ENCODE measurements at places on chromosomes 5 and 9. TPM values are rescaled to one million over a fixed set of nuclear protein-coding genes. Genes with fewer than 3 reads are reported as not detected.

- no peaks in the 10 kb centered on the region for H3K36me3 ChIP-seq
- H3K27me3 ChIP-seq = no peaks in the 10 kb centered on the region
- H3K27ac ChIP-seq = no peak overlapping the region
- H3K4me3 ChIP-seq = no peak overlapping the region
- H3K4me1 ChIP-seq = peaks cover 24% of the 10 kb centered on the region
- DNase-seq = no peak
These were observed 137.8 kb upstream of the ANKH start for GRCh38 chr5:15009420-15009819.

Gene GLRA1
- total RNA-seq = 0.21 TPM

GRCh38 chr5:32446630-32447029 is 2.1 kb upstream of the ZFR start:
- peak overlapping the region; percentile 80 for H3K4me3 ChIP-seq
- peaks cover 10% of the 10 kb centered on the region for H3K27me3 ChIP-seq
- peaks cover 29% of the 10 kb centered on the region for H3K4me1 ChIP-seq

DNA sequence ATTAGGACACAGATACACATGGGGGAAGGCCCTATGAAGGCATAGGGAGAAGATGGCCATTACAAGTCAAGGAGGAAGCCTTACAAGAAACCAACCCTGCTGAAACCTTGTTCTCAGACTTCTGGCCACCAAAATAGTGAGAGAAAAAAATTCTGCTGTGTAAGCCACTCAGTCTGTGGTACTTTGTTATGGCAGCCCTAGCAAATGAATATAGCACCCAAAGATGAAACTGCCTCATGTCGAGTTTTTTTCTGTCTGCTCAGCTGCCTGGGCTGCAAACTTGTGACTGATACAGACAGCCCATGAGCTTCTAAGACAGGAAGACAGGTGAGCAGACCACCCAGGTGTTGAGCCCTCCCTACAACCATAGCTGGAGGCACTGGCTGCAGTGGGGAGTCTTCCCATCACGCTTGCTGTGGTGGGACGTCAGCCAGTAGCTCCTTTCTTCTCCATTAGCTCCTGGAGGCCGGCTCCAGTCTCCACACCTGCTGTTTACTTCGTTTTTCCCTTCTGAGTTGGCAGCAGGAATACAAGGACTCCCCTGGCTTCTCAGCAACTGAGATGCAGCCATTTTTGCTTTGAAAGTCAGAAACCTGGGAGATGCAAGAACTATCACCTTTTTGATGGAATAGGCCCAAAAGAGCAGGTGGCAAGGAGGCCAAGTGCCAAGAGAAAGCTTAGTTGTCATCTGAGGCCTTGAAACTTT is 164.9 kb downstream of the SEMA6A start:
- peaks cover 4% of the 10 kb centered on the region for H3K4me1 ChIP-seq
- no peak for DNase-seq
- H3K4me3 ChIP-seq = no peak overlapping the region
- no peak overlapping the region for H3K27ac ChIP-seq

GRCh38 chr5:88888848-88889188 is 5.8 kb upstream of the MEF2C start:
- peak overlapping the region; percentile 70 for H3K27ac ChIP-seq
- peaks cover 26% of the 10 kb centered on the region for H3K4me1 ChIP-seq
- no peak for DNase-seq
- H3K27me3 ChIP-seq = peaks cover 55% of the 10 kb centered on the region
- peak overlapping the region; percentile 89 for H3K4me3 ChIP-seq
- no peaks in the 10 kb centered on the region for H3K36me3 ChIP-seq

Gene DCTN3
- total RNA-seq = 92.1 TPM

Gene PHF24
- 0.63 TPM for total RNA-seq

Gene ZBTB6
- 9.4 TPM for total RNA-seq

DNA sequence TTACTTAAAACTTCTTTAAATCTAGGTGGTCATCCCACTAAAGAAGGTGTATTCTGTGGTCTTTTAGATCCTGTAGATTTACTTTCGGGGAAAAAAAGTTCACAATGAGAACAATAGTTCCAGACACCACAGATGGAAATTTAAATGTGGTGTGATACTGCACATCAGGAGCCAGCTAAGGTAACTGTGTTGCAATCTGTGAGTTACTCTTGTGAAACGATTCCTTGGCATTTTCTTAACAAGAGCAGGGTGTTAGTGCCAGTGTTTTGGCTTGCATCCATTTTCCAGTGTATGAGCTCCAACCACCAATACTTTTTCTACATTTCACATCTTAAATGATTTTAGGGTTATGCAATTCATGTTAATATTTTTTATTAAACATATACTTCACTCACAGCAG is 674.5 kb downstream of the CETN3 start:
- no peak overlapping the region for H3K27ac ChIP-seq
- no peaks in the 10 kb centered on the region for H3K4me1 ChIP-seq
- H3K4me3 ChIP-seq = no peak overlapping the region
- no peaks in the 10 kb centered on the region for H3K27me3 ChIP-seq

DNA sequence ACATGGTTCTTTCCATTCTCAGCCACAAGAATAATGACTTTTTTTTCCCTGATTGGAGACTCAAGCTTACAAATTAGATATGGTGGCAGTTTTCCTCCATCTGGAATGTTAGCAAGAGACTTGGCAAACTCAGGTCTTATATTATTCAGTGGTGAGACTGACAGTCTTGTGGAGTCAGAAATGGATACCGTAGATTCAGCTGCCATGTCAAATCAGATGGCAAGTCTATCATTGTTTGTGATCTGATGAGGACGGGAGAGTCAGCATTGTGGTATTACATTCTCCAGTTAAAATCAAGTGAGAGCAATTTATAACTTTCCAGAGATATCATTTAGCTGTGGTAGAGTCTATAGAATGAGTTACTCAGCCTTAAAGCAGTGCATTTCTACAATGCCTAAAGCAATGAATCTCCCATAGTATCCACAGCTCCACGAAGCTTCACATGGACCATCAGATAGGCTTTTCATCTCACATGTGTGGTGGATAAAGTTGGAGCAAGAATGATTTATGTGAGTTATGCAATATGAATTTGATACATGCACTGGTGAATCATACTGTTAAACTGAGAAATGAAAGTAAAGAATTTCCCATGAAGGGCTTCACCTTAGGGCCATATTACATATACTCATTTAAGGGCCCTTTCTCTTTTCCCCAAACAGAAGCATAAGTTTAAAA is 430.6 kb downstream of the ZNF608 start:
- no peak for DNase-seq
- no peak overlapping the region for H3K27ac ChIP-seq
- peaks cover 20% of the 10 kb centered on the region for H3K4me1 ChIP-seq
- no peak overlapping the region for H3K4me3 ChIP-seq

Gene FIBCD1
- total RNA-seq = 0.23 TPM

DNA sequence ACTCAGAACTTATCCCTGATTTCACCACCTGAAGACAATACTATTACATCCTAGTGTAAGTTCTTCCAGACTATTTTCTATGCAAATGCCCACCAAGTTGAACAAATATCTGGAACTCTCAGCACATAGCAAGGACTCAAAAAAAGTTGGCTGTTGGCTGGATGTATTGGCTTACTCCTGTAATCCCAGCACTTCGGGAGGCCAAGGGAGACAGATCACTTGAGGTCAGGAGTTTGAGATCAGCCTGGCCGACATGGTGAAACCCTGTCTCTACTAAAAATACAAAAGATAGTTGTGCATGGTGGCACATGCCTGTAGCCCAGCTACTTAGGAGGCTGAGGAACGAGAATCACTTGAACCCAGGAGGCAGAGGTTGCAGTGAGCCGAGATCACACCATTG is 15.0 kb upstream of the VPS13A start:
- no peak overlapping the region for H3K4me3 ChIP-seq
- no peak overlapping the region for H3K27ac ChIP-seq
- no peaks in the 10 kb centered on the region for H3K4me1 ChIP-seq
- no peak for DNase-seq
- H3K27me3 ChIP-seq = peaks cover 13% of the 10 kb centered on the region
- no peaks in the 10 kb centered on the region for H3K36me3 ChIP-seq

DNA sequence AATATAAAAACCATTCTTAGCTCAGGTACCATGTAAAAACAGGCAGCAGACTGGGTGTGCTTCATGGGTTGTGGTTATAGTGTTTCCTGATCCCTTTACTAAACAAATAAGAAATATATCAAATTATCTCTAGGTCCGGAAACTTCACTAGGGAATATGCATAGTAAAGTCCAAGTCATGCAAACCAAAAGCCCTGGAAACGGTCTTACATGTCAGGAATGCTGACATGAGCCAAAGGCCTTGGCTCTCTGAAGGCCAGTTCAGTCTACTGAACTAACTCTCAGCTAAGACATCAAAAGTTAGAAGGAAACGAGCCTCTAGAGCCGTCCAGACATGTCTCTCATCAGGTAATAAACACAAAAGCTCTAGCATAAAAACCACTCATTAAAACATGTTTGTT is 778.9 kb upstream of the ZNF608 start:
- no peaks in the 10 kb centered on the region for H3K27me3 ChIP-seq
- H3K36me3 ChIP-seq = peaks cover 3% of the 10 kb centered on the region
- peaks cover 17% of the 10 kb centered on the region for H3K4me1 ChIP-seq
- H3K4me3 ChIP-seq = no peak overlapping the region
- H3K27ac ChIP-seq = no peak overlapping the region

- no peak overlapping the region for H3K27ac ChIP-seq
- H3K4me1 ChIP-seq = no peaks in the 10 kb centered on the region
- H3K36me3 ChIP-seq = no peaks in the 10 kb centered on the region
These were observed 777.5 kb upstream of the TYRP1 start for GRCh38 chr9:11915699-11916098.

DNA sequence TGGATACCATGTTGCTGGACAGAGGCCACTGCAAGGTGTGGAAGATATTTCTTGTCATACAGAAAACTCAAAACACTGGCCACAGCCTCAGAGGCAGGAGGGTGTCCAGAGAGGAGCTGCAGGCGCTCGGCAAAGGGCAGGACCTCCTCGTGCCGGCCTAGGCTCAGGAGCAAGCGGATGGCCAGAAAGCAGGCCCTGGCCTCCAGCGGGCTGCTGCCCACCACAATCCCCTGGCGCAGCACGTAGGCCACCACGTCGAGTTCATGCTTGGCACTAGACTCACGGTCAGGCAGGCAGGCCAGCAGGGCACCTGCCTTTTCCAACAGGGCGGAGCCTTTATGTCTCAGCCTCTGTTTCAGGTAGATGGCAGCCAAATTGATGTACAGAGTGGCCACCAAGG is 35.2 kb downstream of the SH3TC2 start:
- H3K4me1 ChIP-seq = no peaks in the 10 kb centered on the region
- H3K27ac ChIP-seq = no peak overlapping the region
- no peaks in the 10 kb centered on the region for H3K27me3 ChIP-seq
- no peak for DNase-seq
- no peak overlapping the region for H3K4me3 ChIP-seq
- H3K36me3 ChIP-seq = peaks cover 6% of the 10 kb centered on the region

GRCh38 chr5:146071171-146071570 is 34.2 kb downstream of the PLAC8L1 start:
- no peak overlapping the region for H3K4me3 ChIP-seq
- peaks cover 7% of the 10 kb centered on the region for H3K27me3 ChIP-seq
- no peak for DNase-seq

- H3K4me3 ChIP-seq = no peak overlapping the region
- no peaks in the 10 kb centered on the region for H3K36me3 ChIP-seq
- DNase-seq = no peak
- peaks cover 11% of the 10 kb centered on the region for H3K4me1 ChIP-seq
These were observed 95.7 kb upstream of the ITGA1 start for GRCh38 chr5:52692039-52692438.

DNA sequence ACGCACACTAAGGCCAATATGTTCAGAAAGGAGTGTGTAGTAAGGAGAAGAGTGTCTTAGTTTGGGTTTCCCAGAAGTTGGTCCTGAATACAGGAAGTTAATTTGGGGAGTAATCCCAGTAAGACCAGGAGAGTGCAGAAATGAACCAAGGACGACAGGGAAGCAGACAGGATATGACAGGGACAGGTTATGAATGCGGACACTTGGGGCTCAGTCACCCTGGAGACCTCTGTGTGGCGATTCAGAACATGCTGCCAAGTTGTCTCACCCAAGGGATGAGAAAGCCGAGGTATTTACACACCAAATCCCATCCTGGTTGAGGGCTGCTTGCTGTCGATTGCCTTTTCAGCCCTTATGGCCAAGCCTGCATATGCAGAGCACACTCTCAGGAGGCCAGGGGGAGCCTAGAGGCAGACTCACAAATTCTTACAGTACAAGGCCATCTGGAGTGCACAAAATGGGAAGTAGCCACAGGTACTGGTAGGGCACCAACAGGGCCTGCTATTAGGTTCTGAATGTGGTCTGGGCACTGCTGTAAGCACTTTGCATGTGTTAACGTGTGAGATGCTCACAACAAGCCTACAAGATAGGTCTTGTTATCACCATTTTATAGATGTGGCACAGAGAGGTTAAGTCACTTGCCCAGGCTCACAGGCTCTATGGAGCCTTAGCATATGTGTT is 233.1 kb upstream of the ANKRD55 start:
- H3K4me3 ChIP-seq = no peak overlapping the region
- H3K4me1 ChIP-seq = peaks cover 27% of the 10 kb centered on the region
- H3K27ac ChIP-seq = no peak overlapping the region
- no peaks in the 10 kb centered on the region for H3K36me3 ChIP-seq
- H3K27me3 ChIP-seq = no peaks in the 10 kb centered on the region
- DNase-seq = no peak

Gene SARDH
- 4.5 TPM for total RNA-seq

GRCh38 chr5:149387982-149388381 is 8.9 kb upstream of the IL17B start:
- DNase-seq = no peak
- H3K27me3 ChIP-seq = no peaks in the 10 kb centered on the region
- H3K4me1 ChIP-seq = peaks cover 18% of the 10 kb centered on the region

Gene GOLM1
- total RNA-seq = 105 TPM
